ENCODE measurements at places on chromosomes 2 and 18. TPM values are rescaled to one million over a fixed set of nuclear protein-coding genes. Genes with fewer than 3 reads are reported as not detected.

MDH1 gene
- 113 TPM for total RNA-seq

DNA sequence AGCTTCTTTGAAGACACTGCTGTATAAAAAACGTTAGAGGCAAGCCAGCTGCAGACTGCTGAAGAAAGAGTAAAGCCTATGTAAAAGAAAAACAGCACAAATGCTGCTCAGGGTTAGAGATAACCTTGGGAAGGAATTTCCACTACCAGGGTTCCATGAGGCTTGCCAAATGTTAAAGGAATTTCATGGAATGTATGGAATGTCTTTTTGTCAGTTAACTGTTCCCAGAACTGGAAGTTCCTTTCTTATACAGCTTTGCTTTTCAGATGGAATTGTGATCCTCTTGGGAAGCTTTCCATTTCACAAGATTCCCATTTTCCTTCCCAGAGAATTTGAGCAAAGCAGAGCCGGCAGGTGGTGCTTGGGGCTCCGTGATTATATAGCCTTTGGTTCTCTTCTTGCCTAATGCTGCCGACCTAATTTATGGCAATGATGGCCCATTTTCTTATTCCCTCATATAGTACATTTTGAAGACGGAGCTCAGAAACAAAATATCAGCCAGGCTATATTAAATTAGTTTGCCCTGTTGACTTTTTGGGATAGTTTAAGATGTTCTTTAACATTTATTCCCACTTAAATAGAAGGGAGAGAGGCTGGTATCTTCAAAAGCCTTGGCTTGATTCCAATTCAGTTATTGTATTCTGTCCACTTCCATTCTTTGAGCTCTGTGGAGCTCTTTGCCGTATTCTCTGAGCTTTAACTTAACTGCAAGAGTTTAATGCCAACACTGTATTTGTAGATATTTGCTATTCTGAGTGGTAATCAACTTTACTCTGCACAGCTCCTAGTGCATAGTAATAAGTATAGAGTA is 162.3 kb downstream of the PHLPP1 start:
- DNase-seq: peak; percentile 46

STK17B gene
- total RNA-seq: 7.9 TPM

- no peak for DNase-seq
Measured at GRCh38 chr2:100145893-100146656, 3.7 kb upstream of the AFF3 start.

DNA sequence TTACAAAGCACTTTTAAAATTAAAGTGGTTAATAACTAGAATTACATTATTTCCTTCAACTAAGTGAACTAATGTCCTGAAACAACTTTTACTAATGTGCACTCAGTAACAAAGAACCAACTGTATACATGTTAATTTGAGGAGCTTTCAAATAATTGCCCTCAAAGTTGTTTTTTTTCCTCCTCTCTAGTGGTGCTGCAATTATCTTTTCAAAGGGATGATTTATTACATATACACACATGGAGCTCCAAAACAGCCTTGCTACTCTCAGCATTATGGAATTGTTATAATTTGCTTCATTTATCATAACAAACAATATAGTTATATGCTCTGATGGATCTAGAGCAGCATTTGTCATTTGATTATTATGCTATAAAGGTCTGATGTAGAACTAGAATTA is 246.3 kb upstream of the RASGRP3 start:
- no peak for DNase-seq

IFT172 gene
- 8.5 TPM for total RNA-seq

DNA sequence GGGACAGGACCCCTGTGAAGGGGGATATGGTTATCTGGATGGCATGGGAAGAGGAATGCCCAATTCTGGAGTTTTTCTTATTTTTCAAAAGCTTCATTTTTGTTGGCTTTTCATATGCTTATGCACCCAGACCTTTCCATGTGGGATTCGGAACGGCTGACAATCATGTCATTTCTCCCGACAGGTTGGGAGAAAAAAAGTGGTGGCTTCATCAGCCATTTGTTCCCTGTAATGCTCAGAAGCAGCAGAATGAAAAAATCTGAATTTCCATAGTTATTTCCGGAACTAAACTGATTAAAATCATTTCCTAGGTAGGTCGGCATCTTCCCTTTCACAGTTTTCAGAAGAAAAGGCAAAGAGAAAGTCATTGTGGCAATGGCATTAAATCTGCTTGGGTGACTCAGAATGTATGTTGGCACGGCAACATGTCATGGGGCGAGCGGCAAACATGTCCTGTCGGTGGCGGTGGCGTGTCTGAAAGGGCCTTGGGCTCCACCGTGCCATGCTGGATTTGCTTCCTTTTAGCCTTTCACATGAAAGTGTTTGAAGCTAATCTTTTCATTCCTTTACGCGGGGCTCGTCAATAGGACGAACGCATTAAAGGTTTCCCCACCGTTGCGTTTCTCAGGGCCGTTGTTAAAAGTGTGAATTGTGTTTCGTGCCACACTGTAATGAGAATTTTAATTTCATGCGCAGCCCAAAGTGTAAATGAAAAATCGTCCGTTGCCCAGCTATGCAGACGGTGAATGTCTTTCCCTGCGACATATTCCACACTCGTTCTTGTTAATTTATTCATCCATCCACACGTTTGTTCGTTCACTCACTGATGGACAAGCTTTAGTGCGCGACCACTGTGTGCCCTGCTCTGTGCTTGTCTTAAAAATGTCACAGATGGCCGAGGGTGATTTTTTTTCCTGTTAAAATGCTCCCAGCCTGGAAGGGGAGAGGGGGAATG is 18.5 kb downstream of the ACKR3 start:
- no peak for DNase-seq

DNA sequence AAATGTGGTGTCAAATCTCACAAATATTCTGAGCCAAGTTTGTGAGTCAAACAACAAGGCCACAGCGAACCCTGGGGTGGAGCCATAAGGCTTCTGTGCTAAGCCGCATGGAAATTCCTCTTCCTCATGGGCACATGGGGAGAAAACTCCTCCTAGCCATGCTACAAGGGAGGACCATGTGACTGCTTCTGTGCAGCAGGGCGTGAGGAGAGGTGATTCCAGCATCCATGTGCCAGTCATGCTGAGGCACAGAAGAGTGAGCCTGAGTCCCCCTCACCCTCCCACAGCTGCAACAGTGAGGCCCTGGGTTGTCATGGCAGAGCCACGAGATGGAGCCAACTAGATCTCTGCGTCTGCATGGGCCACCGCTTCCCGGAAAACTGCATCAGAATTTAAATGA is 488.8 kb upstream of the RAB6C start:
- DNase-seq: no peak

DNA sequence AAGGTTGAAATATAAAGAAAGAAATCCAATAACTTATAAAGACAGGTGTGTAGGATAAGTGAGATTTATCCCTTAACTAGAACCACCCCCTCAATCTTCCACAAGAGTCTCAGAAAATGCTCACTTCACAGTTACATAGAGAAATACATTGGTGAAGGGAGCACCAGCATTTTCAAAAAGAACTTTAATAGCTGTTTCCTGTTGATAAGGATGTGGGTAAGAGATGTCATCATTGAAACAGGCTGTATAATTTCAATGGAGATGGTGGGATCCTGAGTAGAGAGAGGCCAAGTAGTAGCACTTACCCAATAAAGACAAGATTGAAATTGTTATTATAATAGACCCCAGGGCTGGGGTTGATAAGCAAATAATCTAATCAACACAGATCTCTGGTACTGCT is 162.2 kb upstream of the TACR1 start:
- DNase-seq: no peak

DNA sequence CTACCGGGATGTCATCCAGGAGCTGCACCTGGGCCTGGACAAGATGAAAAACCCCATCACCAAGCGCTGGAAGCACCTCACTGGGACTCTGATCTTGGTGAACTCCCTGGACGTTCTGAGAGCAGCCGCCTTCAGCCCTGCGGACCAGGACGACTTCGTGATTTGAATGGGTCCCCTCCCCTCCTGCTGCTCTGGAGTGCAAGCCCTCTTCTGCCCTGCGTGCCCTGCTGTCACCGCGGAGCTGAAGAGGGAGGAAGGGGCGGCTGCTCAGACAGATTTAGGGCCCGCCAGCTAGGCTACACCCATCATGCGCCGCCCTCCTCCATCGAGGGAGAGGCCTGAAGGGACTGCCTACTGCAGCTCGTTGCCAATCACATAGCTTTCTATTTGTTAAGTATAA is 101.8 kb downstream of the SH3BP4 start:
- DNase-seq: no peak

GRCh38 chr2:241468476-241468781 is 40.0 kb downstream of the STK25 start:
- no peak for DNase-seq

GRCh38 chr2:194550702-194551101 is 1106.3 kb upstream of the SLC39A10 start:
- DNase-seq: no peak

EVX2 gene
- not detected for total RNA-seq

Data from lung microvascular endothelial cell (primary cell).